Fibroblast of mammary gland (primary cell): ENCODE measurements at places on chromosomes 3 and 15.
A peak's percentile ranks its signal among the peaks of the same experiment; 100 is the strongest.

DNA sequence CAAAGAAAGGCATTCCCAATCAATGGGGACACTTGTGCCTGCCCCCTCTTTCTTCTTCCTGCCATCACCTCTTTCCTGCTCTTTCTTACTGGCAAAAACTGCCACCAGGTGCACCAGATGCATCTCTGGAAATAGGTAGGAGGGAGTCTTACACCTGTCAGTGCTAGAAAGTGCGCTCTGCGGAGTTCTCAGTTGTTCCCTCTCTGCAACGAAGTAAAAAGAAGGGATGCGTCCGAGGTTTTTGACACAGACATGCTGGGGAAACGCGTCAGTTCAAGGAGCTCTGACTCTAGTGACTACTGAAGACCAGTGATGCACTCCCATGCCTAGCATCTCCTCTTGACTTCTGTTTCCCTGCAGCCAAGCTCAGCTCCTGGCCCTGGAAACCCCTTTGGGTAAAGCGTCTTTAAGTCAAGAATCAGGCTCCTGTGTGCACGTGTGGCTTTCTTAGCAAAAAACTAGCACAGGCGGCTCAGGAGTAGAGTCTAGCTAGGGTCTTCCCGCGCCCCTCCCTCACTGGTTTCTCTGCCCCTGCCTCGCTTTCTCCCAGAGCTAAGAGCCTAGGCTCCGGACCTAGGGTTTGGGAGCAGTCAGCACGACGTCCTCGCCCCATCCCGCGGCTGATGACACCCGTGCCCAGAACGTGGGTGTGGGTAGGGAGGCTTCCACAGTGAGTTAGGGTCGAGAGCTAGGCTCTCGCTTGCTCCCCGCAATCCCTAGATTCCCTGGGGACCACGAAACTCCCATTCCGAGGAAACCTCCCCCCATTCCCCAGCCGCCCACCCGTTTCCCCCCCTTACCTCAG, 564 bp upstream of the GRM7 start:
- no peak for DNase-seq

DNA sequence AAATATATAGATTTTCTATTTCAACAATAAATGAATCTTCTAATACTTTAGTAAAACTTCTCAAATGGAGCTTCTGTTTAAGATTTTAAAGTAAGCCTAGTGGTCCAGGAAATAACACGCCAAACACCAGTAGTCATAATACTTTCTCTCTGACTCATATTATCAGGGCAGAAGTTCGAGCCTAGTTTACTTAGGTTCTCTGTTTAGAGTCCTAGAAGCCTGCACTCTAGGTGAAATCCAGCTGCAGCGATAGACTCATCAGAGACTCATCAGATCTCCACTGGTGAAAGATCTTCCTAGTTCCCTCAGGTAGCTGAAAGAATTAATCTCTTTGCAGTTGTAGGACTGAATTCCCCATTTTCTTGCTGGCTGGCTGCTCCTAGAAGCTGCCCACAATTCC, 552.5 kb upstream of the ROBO2 start:
- DNase-seq, result no peak

- DNase-seq, result no peak
Measured at GRCh38 chr3:8453153-8453552, 48.5 kb upstream of the LMCD1 start.

DNA sequence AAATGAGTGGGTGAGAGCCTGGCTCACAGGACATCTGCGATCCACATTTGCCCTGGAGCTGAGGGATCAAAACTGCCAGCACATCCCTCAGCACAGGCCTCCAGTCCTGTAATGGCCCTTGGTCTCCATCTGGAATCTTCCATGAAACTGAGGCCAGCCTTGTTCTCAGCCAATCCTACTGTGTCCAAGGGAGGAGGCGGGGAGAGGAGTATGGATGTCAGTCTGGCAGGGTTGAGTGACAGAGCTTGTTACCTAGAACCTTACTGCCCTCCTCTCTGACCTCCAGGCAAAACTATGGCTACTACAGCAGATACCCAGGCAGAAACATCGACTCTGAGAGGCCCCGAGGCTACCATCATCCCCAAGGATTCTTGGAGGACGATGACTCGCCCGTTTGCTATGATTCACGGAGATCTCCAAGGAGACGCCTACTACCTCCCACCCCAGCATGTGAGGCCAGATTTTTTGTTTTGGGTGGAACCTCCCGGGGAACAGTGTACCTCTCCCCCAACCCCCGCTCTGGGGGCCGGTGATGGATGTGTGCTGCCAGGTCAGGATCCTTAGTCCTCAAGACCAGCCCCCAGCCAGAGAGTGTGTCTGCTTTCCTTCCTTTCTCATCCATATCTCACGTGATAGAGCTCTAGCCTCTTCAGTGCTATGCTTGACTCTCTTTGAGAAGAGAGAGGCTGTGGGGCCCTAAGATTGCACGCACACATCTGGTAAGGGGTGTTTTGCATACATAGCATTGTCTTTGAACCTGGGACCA, 41.3 kb downstream of the CHDH start:
- peak; percentile 74 for DNase-seq

- peak; percentile 22 for DNase-seq
Measured at GRCh38 chr3:105613120-105613519, 246.4 kb downstream of the ALCAM start.
